Right ventricle myocardium inferior (tissue), 1 donor: ENCODE measurements at places on chromosomes 6 and 20.

GRCh38 chr6:88814909-88815308 lies 148.5 kb downstream of the RNGTT start:
- DNase-seq = no peak

- no peak for DNase-seq
Measured at GRCh38 chr6:20599302-20600051, 65.2 kb downstream of the CDKAL1 start.

DNA sequence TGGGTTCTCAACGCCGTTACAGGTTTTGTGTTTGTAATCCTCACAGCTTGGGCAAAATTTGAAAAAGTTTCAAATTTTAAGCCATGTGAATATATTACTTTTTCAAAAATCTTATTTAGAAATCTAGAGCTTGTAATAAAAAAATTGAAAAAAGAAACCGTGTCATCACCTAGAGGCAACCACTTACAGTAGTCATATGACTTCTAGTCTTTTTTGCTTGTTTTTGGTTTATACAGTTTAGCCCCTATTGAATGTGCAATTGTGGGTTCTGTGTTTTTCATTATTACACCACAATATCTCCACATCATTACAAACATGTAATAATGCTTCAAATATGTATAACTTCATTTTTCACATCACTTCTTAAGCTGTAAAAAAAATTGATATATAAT lies 888 bp downstream of the DYNLRB1 start:
- no peak for DNase-seq

DNA sequence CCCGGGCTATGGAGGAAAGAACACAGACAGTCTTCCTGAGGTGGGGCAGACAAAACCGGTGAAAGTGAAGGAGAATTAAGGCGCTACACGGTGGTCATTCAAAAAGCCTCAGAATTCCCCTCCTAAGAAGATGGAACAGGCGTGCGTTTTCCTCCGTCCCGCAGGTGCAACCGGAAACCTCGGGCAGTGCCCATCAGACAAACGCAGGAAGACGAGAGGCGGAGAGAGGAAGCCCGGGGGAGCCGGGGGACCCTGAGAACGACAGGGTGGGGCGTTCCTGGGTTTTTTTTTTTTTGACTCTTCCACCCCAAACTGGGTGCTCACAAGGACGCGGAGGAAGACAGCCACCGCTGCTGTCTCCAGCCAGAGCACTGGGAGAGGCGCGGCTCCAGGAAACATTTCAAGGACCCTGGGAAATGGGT lies 25.4 kb downstream of the TTLL2 start:
- DNase-seq = no peak

DNA sequence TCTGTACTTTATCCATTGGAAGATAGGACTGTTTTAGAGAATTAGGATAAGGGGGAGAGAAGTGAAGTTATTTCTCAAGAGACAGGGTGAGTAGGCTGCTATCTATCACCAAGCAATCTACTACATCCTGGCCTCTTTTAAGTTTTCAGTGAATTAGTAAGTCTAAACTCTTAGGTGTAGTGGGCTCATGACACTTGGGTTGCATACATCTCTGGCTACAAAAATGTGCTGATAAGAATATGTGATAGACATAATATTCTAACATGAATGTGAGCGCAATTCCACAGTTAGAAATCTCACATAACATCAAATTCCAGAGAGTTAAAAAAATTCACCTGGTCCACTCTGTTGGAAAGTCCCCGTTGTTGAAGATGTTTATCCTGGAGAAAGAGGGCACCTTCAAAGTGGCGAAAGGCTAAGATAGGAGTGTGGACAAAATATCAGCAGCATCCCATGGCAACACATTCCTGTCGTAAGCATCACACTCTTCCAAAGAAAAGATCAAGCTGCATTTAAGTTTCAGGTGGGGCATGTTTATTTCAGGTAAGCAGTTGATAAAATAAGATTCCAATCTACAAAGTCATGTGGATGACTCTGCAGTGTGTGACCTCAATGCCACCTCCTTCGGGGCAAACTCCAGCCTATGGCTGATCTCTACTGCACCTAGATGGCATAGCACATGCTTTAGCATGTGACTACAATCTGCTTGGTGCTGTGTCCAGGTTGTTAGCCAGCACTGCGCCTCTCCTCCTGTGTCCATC lies 111.7 kb upstream of the NEDD9 start:
- DNase-seq = no peak

DNA sequence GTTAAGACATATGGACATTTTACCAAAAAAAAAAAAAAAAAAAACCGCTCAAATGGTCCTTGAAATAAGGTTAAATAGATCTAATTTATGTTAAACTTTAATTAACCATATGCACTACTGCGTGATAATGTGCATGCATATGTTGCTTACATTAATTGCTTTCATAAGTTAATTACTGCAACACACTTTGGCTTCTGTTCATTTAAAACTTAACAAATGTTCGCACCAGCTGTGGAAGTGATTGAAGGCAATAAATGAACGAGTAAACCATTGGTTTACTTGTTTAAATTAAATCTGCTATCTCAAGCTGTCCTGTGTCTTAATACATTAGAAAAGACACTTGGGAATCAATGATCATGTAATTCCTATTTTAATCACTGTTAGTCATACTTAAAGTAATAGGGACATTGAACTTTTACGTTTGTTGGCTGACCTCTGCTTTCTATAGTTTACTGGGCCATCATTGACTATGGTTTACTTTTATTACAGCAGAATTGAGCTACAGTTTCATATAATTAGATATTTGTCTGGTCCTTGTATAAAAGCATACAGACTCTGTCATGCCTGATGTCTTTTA lies 294.7 kb downstream of the KHDC1L start:
- no peak for DNase-seq

DNA sequence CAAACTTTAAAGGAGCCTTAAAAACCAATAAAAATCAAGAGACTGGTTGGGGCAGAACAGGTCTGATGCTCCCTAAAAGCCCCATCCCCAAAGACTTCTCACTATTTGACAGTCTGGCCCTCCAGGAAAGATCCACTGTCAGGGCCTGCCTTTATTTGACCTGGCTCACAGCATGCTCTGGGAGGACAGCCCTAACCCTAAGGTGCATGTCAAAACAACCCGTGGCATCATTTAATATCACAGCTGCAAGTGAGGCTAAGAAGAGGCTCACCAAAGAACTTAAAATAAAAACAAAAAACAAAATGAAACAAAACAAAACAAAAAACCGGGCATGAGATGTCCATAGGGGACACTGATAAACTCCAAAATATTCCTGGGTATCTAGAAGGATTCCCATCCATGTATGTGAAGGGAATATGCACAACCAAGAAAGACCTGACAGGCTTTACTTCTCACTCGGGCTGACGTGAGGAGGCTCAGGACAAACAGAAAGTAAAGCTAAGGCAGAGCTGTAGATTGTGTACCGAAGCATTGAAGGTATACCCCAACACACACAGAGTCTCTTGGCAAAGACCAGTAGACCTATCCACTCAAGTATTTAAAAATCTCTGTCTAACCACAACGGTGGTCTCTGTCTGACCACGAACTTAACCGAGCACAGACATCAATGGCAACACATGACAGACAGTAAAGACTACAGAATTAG lies 57.3 kb downstream of the AHI1 start:
- no peak for DNase-seq

GRCh38 chr20:56582542-56582941 lies 46.6 kb upstream of the TFAP2C start:
- DNase-seq = no peak

DNA sequence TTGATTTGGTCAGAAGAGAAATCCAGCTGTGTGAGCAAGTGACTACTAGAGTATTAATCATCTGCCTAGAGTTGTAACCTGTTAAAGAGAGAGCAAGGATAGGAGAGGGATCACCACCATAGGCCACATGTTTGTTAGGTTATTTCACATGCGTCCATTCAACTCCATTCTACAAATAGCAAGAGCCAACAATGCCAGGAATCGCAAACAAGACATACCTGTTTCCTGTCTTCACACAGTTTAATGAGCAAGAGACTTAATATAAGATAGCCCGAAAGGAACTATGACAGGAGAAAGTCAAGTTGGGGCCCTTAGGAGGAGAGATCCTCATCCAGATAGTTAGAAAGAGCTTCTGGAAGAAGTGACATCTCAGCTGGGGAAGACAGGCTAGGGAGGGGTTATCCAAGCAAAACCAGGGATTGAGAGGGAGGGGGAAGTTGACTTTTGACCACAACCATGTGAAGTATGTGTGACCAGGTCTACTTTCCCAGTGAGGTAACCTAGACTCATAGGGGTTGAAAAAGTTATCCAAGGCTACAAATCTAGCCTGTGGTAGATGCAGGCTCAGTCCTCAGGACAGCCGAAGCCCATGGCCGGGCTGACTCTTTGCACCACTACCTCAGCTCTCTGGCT lies 147.4 kb downstream of the ALDH8A1 start:
- no peak for DNase-seq

GRCh38 chr6:4801491-4802110 lies 25.4 kb downstream of the CDYL start:
- DNase-seq = no peak

DNA sequence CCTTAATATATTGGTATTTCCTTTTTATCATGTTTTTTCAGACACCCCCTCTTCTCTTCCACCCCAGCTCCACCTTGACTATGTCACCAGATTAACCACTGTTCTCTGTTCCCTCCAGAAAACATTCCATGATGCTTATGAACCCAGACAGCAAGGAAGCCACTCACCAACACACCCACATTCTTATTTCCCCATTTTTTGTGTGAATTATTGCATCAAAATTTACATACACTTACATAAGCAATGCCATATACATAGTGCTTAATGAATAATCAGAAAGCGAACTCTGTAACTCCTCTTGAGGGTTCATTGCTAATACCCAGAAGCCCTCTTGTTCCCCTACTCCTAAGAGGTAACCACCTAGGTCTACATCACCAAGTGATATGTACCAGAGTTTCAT lies 182.3 kb upstream of the CDYL start:
- DNase-seq = no peak

DNA sequence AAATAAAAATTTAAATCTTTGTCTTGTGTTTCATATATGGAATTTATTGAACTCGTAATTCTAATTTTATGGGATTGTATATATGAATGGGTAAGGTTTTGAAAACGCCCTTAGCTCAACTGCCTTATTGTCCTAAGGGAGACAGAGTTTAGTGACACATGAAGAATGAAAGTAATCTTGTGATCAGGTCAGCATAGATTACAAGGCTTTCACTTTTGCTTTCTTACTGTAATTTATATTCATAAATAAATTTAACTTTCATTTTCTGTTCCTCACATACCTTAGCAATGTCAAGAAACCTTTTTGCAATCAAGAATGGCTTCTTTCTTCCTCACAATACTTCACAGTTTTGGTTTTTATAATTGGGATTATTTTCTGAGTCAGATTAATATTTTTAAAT lies 14.4 kb downstream of the KPNA5 start:
- DNase-seq = no peak

DNA sequence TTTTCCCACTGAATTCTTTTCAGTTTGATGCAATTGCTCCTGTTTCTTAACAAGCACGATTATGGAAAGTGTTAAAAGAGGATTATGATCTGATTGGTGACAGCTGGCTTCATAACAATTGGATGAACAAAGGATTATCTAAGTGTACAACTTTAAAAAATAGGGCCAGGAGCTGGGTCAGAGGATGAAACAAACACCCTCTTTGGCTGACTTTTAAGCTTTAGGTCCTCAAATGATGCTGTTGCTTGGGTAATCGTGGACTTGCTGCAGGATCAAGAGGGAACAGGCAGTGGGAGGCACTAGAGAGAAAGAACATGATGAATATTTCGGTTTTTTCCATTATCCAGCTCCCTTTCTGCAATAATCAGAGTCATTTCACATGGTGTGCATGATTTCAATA lies 35.5 kb upstream of the TMX4 start:
- DNase-seq = no peak

DNA sequence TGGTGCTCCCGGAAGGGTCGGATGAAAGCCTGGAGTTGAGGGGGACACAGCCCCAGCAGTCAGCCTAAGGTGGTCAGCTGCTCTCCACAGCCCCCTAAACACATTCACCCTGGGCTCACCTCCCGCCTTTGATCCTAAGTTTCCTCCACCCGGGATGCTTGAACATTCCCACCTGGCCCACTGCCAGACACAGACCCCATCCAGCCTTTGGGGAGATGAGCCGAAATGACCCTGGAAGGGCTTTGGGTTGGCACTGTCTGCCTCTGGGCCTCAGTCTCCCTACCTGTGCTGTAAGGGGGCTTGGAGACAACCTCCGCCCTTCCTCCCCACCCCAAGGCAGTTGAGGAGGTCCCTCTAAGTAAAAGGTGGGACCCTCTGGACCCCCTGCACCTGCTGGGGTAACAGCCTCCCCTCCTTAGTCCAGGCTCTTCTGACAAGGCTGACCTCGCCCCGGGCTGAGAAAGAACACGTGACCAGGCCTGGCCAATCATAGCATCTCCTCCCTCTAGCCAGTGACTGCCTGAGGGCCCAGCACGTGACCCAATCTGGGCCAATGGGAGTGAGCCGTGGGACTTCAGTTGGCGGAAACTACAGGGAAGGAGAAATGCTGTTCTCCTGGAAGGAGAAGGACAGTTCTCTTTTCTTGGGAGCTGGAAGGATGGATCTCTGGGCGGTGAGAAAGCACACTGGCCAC lies 16.9 kb upstream of the UBE2V1 start:
- DNase-seq = no peak

DNA sequence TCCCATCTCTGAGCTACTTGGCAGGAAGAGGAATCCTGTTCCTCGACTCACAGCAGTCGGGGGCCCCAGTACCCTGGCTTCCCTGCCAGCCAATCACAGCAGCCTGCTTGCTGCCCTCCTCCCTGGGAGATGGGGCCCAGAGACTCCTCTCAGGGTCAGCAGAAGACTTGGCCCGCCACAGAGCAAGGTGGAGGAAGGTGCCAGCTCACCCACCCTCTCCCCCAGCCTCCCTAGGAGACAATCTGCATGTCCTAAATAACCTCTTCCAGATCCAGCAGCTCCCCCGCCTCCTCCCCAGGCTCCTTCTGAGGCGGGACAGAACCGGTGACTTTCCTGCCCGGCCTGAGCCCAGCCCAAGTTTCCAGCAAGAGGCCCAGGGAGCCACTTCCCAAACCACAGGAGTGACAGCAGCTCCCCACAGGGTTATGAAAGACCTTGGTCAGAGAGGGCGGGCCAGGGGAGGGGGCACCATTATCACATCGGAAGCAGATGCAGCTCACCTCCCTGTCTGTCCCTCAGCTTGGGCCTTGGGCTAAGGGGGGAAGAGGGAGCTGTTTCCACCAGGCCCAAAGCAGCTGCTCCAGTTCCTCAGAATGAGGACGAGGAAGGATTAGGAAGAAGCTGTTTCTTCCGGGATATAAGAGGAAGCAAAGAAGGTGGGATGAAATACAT lies 2.3 kb downstream of the CCND3 start:
- peak; percentile 88 for DNase-seq

DNA sequence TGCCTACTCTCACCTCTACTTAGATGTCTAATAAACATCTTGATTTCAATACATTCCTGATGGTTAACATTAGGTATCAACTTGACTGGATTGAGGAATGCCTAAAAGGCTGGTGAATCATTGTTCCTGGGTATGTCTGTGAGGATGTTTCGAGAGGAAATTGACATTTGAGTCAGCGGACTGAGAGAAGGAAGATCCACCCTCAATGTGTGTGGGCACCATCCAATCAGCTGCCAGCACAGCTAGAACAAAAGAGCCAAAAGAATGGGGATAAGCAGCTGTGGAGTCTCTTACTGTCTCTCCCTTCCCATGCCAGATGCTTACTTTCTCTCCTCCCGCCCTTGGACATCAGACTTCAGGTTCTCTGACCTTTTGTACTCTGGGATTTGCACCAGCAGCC lies 128.6 kb upstream of the HS3ST5 start:
- DNase-seq = no peak
